ENCODE measurements at places on chromosomes 16 and 17.
A peak's percentile ranks its signal among the peaks of the same experiment; 100 is the strongest.

GRCh38 chr16:71895679-71896365, 491 bp downstream of the IST1 start:
- peak; percentile 19 for DNase-seq

DNA sequence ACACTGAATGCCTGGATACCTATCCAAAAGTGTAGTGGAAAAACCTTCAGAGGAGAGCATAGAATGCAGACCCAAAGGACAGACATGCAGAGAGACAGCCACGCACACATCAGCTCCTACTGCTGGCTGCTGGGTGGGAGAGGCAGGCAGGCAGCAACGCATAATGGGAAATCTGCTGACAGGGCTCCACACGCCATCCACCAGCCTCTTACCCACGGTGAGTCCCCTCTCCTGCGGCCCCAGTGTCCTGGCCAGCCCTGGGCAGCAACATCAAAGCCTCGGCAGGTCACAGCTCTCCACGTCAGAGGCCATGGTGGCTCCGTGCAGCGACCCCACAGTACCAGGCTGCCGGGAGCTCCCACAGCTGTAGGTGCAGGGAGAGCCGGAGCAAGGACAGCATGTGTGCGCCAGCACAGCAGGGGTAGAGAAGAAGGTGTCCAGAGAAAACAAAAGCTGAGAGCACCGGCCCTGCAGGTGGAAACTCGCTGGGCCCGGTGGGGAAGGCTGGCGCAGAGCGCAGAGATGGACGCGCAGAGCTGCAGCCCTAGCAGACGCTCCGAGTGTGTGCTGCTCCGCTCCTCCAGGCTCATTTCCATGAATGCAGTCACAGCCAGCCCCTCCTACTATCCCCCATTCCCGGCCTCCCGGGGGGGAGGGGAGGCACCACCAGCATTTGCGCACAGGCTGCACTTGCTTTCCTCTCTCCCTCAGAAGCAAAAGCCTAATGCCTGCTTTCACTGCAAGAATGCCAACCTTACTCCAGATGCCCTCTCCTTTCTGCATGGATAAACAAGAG, 58.9 kb downstream of the CYTH1 start:
- no peak for DNase-seq

- DNase-seq = no peak
Observed at GRCh38 chr16:4089251-4089810, 26.9 kb downstream of the ADCY9 start.

DNA sequence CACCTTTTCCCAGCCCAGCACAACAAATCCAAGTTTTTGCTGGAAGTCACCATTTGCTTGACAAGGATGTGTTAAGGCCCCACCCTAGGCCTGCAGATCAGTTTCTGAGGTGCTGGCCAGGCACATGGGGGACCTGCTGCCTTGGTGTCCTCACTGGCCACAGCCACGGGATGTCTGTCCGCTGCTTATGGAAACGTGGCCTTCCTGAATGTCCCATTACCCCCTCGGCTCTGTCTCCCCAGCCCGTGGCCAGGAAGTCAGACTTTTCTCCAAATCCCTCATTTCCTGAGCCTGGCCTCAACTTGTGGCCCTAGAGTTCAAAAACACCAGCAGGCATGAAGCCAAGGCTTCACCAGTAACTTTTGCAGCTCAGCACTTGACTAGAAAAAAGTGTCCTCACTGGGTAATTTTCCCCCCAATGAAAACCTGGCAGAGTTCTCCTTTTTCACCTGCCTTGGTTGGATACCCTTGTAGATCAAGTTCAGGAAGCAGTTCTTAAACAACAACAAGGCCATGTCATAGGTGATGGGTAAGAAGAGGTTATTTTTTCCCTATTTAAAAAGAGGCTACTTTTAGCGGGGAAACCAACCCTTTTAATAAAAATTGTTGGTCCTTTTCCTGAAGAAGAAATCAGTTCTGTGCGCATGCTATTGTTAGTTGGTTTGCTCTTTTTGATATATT, 80.8 kb downstream of the SOCS1 start:
- DNase-seq = no peak

GRCh38 chr16:81994485-81994884, 16.8 kb downstream of the SDR42E1 start:
- no peak for DNase-seq

DNA sequence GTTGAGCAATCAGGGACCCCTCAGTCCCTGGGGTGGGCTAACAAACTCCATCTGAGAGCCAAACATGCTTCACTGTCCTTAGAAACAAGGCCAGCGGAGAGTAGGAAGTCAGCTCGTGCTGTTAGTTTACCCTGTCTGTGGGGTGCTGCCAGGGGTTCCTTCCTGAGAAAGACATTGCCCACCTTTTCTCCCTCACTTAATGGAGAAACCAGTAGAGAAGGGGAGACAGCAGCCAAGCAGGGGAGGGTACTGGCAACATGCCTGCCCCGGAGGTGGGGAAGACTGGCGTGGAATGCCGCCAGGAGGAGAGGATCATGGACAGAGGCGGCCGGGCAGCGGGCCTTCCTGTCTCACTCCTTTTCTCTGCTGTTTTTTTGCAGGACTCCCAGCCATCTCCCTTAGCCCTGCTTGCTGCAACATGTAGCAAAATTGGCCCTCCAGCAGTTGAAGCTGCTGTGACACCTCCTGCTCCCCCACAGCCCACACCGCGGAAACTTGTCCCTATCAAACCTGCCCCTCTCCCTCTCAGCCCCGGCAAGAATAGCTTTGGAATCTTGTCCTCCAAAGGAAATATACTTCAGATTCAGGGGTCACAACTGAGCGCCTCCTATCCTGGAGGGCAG, 19.9 kb downstream of the SP2 start:
- no peak for DNase-seq

DNA sequence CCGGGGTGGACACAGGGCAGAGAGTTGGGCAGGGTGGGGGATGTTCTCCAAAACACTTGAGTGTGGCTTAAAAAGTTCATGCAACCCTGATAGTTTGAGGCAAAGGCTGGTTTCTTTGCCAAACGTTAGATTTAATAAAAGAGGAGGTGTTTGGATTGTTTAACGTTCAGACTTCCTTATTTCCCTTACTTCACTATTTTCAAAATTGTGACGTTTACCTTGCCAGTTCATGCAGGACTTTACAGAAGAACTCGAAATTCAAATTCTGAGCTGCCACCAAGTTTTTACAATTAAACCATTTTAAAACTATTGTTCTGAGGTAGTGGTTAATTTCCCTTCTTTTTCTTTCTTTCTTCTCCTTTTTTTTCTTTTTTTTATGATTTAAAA, 5.5 kb downstream of the SEC14L1 start:
- no peak for DNase-seq

- DNase-seq = no peak
Observed at GRCh38 chr16:88880226-88881006, 14.0 kb upstream of the PABPN1L start.

DNA sequence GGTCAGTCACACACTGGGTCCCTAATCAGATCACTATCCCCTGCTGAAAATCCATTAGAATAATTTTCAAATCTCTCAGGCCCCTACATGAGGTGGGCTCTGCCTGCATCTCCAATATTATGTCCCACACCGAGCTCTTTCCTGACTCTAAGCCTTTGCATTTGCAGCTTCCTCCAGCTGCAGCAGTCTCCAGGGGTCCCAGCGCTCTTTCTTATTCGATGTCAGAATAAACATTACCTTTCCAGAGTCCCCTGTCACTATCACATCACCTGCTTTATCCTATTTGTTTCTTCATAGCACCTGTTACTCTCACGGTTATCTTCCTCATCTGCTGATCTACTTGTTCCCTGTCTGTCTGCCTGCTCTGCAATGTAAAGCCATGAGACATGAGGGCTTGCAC, 57.3 kb upstream of the MON1B start:
- no peak for DNase-seq

GRCh38 chr16:87236516-87237115, 80.6 kb downstream of the C16orf95 start:
- DNase-seq = no peak

DNA sequence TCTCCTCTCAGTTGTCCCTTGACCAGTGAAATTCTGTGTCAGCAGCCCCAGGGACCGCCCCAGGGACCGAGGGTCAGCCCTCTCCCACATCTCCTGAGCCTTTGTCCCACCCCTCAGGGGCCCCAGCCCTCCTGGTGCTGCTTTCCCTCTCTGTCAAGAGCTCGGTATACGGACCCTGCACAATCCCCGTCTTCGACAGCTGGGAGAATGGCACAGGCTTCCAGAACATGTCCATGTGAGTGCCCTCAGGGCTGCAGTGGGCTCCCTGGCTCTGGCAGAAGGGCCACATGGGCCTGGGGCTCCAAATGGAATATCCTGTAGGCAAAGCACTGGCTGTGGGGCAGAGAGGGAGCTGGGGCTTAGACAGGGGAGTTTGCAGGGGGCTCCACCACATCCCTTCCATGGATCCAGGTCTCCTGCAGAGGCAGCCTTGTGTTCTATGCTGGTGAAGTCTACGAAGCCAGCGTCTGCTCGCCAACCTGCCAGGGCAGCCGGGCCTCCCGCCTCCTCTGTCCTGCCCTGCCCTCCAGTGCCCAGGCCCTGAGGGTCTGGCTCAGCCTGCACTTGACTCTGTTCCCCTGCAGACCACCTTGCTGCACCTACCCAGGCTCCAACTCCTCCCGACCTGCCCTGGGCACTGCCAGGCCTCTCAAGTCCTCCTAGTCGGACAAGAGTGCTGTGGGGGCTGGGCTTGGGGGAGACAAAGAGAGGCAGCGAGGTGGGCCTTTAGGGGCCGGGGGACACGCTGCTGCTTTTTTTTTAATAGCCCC, 28.0 kb downstream of the ADGRG5 start:
- DNase-seq = no peak

DNA sequence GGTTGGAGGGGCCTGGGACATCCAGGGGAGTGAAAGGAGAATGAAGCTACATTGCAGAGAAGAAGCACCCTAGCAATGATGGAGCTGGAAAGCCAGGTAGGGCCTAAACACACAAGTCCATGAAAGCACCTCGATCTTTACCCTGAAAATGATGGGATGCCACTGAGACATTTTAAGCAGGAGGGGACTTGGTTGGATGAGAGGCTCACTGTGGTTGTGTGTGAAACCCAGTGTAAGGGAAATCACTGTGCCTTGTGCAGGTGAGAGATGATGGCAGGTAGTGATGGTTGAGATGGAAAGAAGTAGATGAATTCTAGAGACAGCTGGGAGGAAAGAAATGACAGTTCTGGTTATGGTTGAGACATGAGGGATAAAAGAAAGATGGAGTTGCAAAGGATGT, 132.9 kb upstream of the CACNG3 start:
- DNase-seq = no peak

DNA sequence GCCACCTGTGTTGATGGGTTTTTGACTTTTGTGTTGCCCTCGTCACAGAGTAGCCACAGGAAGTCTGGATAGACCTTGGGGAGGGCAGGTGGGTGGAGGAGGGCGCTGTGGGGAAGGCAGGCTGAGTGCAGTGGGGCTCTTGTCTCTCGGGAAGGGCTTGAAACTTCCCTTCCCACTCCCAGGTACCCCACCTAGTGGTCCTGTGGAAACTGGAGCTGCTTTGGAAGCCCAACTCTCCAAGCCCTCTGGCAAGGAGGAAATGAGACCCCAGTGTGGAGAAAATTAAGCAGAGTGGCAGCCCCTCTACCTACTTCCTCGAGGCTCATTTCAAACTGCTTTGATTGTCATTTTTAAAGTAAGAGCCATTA, 9.2 kb downstream of the CA5A start:
- DNase-seq = no peak

- DNase-seq = no peak
Observed at GRCh38 chr17:151004-151403, 13.6 kb downstream of the SCGB1C2 start.

DNA sequence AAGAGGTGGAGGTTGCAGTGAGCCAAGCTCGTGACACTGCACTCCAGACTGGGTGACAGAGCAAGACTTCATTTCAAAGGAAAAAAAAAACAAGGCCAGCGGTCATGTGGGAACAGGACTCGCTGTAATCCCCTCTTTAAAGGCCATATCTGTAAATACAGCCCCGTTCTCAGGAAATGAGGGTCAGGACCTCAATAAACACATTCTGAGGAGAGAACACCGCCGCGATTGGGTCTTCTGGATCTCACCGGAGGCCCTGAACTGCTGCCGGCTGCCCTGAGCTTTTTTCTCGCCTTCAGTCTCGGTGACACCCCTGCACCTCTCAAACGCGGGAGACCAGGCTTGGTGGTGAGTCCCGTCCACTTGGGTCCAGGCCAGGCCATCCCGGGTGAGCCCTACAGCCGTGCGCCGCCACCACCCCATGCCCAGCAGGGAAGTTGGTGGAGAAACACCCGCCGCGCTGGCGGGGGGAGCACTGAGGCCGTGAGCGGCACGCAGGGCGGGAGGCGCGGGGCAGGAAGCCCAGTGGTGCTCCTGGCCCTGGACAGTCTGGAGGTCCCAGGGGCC, 28.4 kb downstream of the SLC25A10 start:
- DNase-seq = no peak

- no peak for DNase-seq
Observed at GRCh38 chr16:78523212-78523985, 423.9 kb downstream of the WWOX start.

DNA sequence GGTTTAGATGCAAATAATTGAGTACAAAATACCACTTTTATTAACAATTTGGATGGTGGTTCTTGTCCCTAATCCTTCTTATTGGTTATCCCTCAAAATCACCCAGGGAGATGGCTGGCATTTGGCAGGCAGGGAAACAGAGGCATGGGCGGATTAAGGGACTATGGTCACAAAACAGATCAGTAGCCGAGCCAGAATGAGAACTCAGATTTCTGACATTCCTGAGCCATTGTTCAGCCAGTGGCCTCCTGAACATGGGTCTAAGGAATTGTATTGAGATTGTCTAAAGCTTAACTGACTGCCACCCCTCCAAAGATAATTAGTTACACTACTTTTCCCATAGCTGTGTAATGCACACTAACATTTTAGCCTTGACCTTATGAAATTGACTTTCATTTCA, 88.4 kb downstream of the CHD9NB start:
- DNase-seq = no peak

DNA sequence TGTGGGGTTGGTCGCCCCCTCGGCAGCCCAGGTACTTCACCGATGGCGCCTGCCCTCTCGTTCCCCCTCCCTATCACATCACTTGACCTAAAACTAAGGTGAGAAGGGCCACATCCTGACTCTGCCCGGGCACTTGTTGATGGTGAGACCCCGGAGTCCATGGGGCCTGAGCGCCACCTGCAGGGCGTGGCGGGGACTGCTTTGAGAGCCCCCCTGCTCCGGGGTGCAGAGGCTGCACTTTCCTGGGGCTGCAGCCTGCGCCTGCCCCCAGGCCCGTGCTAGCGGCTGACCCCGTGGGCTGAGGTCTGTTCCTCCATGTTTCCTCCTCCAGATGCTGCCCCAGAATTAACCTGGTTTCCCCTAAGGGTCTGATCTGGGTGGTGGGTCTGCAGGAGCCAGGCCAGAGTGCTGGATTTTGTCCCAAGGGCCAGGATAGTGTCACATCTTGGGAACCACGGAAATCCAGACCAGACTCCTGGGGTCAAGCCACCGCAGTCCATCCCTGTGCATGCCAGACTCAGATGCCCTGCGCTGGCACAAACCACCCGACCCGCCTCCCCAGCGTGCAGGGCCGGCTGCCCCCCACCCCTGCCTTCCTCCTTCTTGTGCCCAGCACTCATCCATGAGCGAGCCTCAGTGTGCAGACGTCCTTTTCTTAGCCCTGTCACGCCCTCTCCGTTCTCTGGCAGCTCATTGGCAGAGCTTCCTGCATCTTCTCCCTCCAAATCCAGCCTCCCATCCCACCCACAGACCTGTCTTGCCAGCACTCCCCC, 2.7 kb downstream of the NDUFAF8 start:
- DNase-seq = peak; percentile 56

- no peak for DNase-seq
Observed at GRCh38 chr17:79326814-79327213, 252.2 kb downstream of the ENGASE start.
